ENCODE measurements at places on chromosomes 16 and 17.
A peak's percentile ranks its signal among the peaks of the same experiment; 100 is the strongest.

GRCh38 chr17:64661976-64662773 is at the start of gene SMURF2:
TSS of gene SMURF2 (minus strand) at chr17:64662307. CDS start at chr17:64661880, 427 bp downstream.
- DNase-seq, result peak; percentile 60

DNA sequence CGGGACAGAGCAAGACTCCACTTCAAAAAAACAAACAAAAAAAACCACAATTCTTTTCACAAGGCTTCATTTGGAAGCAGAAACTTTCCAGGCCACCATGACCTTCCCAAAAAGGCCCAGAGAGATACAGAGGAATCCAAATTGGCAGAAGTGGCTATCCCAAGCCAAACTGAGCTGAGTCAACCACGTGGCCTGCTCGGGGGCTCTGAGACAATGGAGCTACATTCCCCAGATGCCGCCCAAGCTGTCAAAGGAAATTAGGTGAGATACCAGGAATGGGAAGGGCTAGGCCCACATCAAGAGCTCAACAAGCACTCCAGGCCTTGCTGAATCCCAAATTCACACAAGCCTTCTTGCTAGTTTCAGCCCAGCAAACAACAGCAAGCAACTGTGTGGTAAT is 5.7 kb upstream of the EXOSC6 start:
- peak; percentile 25 for DNase-seq

DNA sequence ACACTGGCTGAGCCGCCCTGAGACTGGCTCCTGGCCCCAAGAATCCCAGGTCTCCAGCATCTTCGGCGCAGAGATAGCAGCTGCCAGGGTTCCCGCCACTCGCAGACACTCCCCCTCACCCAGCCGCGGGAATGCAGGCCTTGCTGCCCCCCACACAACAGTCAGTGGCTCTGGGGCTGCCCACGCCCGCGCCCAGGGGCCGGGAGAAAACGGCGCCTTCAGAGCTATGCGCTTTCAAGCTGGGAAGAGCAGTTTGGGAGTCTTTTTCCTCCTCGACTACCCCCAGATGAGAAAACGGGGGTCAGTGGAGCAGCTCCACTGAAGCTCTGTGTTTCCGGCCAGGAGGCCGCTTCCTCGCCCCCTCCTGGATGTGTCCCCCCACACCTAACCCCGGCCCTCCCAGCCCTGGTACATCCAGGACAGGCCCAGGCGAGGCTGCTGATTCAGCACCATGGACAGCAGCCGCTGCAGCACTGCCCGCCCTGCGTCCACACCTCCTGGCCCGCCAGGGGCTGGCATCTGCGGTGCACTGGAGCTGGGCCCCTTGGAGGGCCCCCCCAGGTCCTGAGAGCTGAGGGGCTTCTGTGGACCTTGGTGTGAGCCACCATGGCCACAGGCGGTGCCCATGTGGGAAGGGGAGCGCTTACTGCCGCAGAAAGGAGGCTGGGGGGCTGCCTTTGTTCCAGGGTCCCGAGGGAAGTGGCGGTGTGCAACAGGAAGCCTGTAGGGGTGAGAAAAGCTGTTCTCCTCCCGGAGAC is 35.7 kb downstream of the CACNA1H start:
- peak; percentile 51 for DNase-seq

- no peak for DNase-seq
Measured at GRCh38 chr17:21124086-21124485, 2.7 kb upstream of the DHRS7B start.

DNA sequence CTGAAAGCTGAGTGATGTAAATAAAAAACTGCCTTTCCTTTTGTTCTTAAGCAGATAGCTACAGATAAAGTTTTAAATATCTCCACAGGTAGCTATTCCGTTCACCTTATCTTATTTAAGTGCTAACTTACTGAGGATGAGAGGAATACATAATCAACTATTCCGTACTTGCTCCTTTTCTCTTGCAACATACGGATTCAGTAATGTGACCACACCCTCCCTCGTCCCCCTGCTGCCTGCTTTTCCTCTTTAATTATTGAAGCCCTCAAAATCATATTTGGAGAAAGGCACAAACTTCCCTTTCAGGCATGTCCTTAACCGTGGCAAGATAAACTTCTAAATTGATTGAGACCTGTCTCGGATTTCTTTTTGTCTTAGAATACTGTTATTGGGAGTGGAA is 101.4 kb downstream of the MAP2K4 start:
- no peak for DNase-seq

- DNase-seq, result peak; percentile 94
Measured at GRCh38 chr17:1060991-1061390, 64.1 kb downstream of the TIMM22 start.

Data from fibroblast of pulmonary artery (primary cell).